ENCODE measurements at places on chromosomes 3 and 15.

DNA sequence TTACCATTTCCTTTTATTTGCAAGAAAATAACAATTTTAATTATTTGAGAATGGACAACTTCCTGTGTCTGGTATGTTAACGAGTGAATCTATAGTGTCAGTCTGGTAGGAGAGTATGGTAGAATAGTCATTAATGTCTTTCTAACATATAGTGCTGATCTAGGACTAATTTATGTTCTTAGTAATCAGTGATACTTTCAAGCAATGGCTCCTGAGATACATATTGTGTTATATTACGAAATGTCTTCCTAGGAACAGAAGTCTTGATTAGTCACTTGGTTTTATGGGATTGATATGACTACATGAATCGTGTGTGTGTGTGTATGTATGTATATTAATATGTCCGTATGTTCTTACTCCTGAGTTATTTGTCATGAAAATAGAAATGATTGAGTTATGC, 66.6 kb upstream of the PAQR5 start:
- no peak for DNase-seq

DNA sequence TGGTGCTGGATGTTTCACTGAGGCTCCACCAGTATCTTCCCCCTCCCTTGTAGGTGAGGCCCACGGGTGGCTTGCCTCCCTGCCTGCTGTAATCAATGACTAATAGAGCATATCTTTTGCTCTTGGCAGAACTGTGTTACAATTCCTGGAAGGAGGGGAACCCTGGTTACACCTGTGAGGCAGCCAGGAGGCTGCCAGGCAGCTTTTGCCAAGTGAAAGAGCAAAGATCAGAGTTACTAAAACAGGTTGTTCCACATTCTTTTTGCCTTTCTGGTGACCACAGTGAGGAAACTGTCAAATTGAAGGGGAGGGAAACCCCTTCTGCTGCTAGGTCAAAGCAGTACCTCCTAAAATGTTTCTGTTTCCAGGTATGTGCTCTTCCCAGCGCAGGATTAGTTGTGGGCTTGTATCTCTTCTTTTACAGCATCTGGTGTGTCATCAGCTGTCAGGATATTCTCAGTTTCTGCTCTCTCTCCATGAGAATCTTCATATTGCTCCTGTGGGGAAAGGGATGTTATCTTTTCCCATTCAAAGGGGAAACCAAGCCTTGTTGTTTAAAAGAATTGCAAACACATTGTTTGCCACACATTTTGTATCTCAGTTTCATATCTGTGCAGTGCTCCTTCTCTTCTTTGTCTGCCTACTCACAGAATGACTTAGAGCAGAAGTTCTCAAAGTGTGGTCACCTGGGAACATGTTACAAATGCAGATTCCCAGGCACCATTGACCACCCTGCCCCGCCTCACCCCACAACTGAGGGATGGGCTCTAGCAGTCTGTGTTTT, 137.4 kb upstream of the UMPS start:
- DNase-seq: no peak

DNA sequence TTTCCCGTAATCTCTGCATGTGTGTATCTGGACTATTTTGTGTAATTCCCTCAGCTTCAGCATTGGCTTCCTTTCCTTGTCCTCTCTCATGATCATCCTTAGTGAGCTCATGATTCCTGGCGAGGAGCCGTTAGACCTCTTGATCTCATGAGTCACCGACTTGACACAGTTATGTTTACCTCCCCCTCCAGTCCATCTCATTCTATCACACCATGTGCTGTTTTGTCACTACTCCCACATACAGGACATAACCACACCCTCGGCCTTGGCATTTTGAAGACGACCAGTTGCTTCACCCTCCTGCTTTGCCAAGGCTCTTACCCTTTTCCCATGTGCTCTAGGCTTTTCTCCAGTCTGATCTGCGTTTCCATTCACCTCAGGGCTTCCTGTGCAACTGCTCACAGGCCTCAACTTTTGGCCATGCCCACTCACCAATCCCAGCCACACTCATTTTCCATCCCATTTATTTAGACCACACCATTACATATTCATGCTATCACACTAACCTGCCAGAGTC, 41.5 kb downstream of the CP start:
- DNase-seq: peak; percentile 98

DNA sequence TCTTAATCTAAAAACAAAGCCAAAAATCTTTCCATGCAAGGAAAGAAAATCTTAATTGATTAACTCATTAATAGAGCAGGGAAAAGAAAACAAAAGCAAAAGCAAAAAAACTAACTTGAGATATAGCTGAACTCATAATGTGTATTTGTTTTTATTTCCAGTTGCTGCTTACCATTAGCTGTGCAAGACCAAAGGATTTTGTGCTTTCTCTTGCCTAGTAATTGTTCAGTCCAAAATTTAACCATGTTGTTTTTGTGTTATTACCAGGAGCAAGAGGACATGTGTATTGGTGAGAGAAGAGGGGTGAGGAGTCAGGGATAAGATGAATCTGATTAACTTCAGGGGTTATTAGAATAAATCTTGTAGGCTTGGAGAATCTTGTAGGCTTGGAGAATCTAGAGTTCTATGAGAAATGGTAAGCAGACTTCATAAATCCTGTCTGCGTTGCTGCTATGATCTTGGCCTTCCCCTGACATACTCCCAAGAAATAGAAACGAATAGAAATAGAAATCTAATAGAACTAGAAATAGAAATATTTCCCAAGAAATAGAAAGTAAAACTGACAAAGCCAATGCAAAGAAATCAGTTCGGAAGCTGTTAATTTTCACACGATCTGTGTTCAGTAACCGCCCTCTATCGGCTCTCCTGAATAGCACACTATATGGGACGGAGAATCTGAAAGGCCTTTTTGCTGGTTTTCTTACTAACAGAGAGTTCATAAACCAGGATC, 72.6 kb upstream of the TNFSF10 start:
- peak; percentile 82 for DNase-seq

GRCh38 chr3:107621465-107621864, 98.7 kb downstream of the BBX start:
- no peak for DNase-seq
